ENCODE measurements at places on chromosomes 16 and 17.

GRCh38 chr17:13593021-13593751 is 8.5 kb downstream of the HS3ST3A1 start:
- peak; percentile 23 for DNase-seq

DNA sequence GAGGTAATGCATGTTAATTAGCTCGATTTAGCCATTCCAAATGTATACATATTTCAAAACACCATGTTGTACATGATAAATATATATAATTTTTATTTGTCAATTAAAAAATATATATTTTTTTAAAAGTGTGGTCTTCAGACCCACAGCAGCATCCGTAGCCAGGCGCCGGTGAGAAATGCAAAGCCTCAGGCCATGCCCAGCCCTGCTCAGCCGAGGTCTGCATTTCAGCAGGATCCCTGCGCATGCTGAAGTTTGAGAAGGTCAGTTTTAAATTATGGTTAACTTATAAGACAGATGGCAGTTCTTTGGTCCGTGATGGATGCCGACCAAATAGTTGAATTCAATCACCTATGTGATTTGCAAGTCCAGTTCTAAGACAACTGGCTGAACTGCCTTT is 28.0 kb upstream of the TBX2 start:
- DNase-seq, result no peak

DNA sequence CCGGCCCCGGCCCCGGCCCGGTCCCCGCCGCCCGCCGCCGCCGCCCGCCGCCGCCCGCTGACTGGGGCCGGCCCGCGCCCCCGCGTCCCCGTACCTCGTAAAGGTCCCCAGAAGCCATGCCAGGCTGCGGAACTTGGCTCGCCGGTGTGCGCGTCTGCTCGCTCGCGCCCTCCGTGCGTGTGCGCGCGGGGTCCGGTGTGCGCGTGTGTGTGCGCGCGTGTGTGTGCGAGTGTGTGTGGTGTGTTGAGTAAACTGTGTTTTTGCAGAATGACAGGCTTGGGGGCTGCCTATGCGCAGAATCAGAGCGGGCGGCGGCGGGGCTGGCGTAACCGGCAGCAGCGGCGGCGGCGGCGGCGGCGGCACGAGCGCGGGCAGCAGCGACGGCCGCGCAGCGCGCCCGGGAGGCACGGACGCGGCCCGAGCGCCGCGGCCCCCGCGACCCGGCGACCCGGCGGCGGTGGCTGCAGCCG is 307 bp downstream of the CDYL2 start:
- peak; percentile 73 for DNase-seq

DNA sequence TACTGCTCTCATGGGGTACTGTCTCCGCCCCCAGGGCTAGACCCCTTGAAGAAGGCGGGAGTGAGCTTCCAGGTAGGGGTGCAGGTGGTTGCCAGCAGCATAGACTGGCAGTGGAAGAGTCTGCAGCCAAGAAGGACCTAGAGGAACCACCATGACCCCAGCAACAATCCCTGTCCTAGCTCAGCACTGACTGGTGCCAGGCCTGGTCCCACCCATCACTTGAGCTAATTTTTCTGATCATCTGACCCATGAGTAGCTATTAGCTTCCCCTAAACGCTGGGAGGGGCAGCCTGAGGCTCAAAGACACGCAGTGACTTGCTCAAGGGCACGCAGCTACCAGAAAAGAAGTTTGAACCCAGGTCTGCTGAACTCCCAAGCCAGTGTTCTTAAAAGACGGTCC is 945 bp downstream of the PRM3 start:
- DNase-seq, result no peak

DNA sequence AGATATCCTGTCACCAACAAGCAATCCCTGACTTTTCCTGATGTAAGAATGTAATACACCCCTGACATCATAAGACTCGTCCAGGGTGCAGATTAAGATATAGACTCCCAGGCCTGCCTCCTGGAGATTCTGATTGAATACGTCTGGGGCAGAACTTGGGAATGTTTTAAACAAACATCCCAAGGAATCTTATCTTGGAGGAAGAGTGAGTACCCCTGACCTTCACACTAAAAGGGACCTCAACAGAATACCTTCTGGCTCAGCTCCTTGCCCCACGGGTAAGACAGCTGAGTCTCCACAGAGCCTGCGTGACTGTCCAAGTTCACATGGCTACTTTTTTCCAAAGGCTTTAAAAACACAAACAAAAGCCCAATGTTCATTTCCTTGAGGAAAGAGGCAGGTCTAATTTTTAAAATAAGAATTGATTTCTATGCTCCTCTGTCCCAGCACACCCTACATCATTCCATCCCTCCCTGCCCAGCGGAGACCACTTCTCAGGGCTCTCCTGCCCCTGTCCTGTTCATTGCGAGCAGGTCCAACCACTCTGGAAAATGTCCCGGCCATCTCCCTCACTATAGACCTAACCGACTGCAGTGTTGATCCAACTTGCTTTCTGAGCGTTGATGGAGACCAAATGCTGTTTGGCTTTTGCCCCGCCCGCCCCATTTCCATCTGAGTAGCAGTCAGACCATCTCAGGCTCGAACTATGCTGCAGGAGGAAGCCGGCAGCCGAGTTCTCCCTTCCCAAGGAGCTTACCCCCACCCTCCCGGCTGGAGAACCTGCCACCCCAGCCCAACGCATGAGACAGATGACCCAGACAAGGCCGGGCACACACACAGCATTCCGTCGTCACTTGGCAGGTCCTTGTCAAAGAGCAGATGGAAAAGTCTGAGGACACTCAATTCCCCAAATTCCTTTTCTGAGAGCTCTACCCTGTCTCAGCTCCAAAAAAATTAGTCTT is 44.1 kb upstream of the MYH10 start:
- DNase-seq, result peak; percentile 93

- DNase-seq, result no peak
Observed at GRCh38 chr17:78107457-78107856, 21.1 kb downstream of the TMC6 start.

GRCh38 chr17:29557085-29557738 is 9.6 kb downstream of the ABHD15 start:
- DNase-seq, result no peak

DNA sequence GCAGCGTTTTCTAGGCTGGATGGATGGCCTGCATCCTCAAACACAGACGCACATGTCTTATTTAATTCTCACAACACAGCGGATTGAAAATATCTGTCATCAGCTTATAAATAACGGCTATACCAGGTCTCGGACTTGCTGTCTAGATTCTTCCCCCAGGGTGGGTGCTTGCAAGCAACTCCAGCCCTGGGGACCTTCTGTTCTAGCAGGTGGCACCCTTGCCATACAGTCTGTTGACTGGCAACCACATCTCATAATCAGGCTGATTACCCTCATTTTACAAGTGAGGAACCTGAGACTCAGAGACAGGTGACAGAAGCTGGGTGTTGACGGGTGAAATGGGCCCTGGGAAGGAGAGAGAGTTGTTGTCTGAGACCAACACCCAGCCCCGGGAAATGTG is 16.2 kb upstream of the SEZ6 start:
- no peak for DNase-seq

- DNase-seq, result no peak
Observed at GRCh38 chr17:17241656-17242055, 4.7 kb upstream of the FLCN start.

GRCh38 chr16:61887903-61888302 is 148.3 kb downstream of the CDH8 start:
- DNase-seq, result peak; percentile 44

DNA sequence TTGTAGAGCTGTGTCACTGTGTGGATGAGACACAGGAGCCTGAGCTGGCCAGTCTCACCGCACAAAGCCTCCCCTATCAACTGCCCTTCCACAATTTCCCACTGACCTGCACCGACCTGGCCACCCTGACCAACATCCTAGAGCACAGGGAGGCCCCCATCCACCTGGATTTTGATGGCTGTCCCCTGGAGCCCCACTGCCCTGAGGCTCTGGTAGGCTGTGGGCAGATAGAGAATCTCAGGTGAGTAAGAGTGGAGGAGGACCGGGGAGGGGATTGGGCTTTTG is 37.4 kb downstream of the NLRC5 start:
- no peak for DNase-seq

DNA sequence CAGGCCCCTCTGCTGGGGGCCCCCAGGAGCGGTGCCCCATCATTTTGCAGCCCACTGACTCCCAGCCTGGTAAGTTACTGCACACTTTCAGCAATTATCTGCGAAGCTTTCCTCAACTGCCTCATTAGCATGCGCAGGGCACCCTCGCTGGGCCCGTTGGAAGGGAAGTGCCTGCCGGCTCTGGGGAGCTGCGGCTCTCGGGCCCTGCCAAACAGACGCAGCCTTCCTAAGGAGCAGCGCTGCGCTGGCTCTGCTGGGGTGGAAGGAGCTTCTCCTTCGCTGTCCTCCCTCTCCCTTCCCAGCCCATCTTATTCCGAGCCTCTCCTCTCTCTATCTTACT is 71.0 kb downstream of the RBBP6 start:
- peak; percentile 12 for DNase-seq

DNA sequence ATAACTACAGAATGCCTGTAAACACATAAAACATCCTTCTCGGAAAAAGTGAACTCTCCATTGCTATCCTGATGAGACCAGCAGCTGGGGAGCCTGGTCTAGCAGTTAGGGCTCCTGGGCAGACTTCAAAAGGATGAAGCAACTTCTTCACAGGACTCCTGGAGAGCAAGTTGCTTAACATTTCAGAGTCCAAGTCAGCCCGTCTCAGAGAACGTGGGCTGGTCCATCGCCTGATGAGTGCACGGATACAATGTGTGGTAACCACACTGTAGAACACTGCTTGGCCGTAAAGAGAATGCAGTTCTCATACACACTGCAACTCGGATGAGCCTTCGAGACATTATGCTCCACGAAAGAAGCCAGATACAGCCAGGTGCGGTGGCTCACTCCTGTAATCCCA is 52.7 kb downstream of the TMEM235 start:
- peak; percentile 59 for DNase-seq

DNA sequence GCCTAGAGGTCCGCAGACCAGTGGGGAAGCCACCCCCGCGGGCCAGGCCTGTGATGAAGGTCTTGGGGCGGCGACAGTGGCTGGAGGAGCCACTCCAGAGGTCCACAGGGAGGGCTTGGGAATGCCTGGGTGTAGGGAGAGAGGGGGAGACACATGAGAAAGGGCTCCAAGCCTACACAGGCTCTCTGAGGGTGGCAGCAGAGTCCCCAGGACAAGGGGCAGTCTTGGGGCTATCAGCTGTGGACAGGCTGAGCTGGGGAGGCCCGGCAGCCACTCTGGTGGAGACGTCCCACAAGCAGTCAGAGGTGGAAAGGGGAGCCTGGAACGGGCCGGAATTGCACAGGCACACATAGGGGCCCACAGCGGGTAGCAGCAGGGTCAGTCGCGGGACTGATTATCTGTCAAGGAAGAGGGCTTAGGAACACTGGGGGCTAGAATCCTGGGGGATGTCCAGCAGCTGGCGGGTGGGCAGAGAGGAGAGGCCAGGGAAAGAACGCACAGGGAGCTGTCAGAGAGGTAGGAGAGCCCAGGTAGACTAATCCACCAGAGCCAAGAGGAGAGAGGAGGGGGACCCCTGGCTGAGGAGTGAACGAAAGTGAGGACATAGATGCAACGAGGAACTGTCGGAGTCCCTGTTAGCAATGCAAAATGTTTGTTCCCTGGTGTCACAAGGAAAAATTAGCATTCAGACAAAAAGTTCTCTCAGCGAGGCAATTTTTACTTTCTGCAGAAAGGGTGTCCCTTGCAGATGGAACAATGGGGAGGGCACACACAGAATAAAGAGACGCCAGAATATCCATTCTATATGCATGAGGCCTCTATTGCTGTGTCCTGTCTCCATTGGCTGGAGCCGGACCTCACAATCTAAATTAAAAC is 93.9 kb upstream of the DNAH17 start:
- no peak for DNase-seq

DNA sequence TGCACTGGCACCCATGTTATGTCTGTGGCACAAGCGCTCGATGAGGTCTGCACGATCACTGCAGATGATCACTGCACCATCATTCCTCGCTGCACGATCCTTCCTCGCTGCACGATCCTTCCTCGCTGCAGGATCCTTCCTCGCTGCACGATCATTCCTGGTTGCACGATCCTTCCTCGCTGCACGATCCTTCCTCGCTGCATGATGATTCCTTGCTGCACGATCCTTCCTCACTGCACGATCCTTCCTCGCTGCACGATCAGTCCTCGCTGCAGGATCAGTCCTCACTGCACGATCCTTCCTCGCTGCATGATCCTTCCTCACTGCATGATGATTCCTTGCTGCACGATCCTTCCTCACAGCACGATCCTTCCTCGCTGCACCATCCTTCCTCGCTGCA is 29.3 kb downstream of the METRNL start:
- no peak for DNase-seq

GRCh38 chr17:40833882-40834281 is 11.5 kb upstream of the KRT10 start:
- no peak for DNase-seq

DNA sequence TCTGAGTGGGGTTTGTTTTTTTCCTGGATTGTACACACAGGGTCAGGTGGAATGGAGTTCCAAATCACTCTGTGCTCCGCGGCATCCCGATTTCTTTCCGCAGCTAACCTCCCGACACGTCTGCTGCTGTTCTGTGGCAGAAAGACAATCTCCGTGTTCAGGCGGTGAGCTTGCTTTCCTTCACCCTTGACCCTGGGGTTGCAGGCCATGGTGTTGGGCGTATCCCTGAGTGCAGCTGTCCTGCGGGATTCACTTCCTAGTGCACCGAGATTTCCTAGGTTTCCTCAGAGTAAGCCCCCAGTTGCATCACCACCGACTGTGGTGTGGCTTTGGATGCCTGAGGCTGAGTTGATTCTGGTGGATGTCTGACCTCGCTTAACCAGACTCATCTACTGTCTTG is 7.8 kb upstream of the ARL6IP1 start:
- no peak for DNase-seq

- peak; percentile 28 for DNase-seq
Observed at GRCh38 chr17:65730711-65731169, 169.3 kb upstream of the AXIN2 start.

- no peak for DNase-seq
Observed at GRCh38 chr17:8441690-8442089, 6.0 kb downstream of the NDEL1 start.

DNA sequence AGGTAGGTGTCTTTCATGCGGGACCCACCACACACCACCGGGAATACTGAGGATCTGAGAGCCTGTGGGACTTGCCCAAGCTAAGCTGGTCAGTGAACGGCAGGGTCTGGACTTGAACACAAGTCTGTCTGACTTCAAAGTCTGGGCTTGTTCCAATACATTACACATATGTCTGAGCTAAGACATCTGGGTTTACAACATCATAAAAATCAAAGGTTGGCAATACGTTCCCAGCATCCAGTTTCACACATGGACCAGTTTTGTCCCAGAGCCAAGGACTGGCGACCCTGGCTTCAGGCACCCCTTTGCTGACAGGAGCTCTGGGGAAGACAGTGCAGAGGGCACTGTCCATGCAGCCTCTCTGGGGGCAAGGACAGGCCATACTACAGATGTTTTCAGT is 27.9 kb upstream of the AXIN2 start:
- no peak for DNase-seq
